Urinary bladder (tissue), 4 donors: ENCODE measurements at places on chromosomes 7 and 10. TPM values are rescaled to one million over a fixed set of nuclear protein-coding genes. Genes with fewer than 3 reads are reported as not detected.

Gene VWDE
- 0.06 TPM for polyA plus RNA-seq

DNA sequence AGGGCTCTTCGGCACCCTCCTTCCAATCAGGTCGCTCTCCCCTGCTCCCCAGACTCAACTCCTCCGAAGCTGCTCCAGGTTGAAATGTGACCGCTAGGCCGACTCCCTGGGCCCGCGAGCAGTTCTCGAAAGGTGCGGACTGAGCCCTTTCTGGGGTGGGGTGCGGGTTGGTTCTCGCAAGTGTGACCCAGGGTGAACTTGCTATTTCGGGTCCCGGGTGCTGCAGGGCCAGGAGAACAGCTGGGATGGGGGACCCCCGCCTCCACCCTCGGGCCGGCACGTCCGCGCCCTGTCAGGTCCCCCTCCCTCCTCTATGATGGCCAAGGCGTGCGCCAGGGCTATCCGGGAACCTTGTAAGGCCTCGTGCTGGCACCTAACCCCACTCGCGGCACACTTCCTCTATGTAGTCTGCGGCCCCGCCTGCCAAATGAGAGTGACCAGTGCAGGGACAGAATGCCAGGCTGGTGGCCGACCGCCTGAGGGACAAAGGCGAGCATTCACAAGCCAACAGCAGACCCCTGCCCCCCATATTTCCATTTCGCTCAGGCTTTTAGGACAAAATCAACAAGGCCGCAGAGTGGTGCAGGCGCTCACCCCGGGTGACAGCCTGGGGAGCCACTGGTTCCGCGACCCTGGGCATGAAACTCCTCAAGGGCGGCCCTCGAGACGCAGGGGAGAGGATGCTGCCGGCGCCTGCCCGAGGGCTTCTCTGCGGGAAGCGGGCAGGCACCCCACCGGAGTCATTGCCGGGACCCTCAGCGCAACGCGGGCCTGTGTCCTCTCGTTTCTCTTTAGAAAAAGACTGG, 13.7 kb upstream of the HOXA13 start:
- DNase-seq, result no peak

GRCh38 chr7:130560972-130561371, 69.1 kb downstream of the MEST start:
- DNase-seq, result no peak

GRCh38 chr10:28587270-28587969, 54.5 kb downstream of the WAC start:
- DNase-seq, result no peak
